ENCODE measurements at places on chromosomes 2 and 18. TPM values are rescaled to one million over a fixed set of nuclear protein-coding genes. Genes with fewer than 3 reads are reported as not detected.

DNA sequence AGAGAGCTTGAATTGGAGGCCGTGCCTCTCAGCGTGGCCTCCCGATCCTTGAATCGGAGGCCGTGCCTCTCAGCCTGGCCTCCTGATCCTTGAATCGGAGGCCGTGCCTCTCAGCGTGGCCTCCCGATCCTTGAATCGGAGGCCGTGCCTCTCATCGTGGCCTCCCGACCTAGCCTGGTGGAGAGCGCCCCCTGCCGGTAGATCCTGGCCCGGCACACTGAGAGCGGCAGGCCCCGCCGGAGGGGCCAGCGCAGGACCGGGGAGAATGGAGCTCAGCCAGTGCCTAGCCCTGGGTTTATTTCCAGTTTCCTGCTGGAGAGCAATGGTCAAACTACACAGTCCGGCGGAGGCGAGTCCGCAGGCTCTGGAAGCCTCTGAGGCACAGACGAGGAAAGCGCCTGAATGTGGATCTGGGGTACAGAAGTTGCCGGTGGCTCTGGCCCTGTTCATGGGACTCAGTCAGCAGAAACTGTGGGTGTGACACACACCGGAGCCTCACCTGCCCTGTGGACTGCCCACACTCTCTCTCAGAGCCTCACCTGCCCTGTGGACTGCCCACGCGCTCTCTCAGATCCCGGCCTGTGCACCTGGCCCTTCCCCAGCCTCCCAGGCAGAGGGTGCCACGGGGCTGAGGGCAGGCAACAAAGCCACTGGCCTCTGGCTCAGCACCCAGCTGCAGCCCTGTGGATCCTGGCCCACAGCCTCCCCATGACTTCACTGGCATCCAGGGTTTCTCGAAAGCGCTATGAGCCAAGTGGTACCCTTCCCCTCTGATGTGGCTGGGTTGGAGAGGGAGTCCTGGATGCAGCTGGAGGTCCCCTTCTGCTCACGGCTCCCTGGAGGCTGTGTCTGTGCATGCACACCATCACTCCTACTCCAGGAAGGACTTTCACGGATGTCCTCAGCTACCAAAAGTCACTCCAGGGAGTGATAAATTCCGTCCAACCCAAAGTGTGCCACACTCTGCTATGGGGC, 1.5 kb downstream of the IL36B start:
- no peak for DNase-seq

GRCh38 chr2:129058981-129059380, 740.3 kb upstream of the HS6ST1 start:
- DNase-seq: no peak

GRCh38 chr2:229267080-229267479, 4.0 kb downstream of the PID1 start:
- no peak for DNase-seq

DNA sequence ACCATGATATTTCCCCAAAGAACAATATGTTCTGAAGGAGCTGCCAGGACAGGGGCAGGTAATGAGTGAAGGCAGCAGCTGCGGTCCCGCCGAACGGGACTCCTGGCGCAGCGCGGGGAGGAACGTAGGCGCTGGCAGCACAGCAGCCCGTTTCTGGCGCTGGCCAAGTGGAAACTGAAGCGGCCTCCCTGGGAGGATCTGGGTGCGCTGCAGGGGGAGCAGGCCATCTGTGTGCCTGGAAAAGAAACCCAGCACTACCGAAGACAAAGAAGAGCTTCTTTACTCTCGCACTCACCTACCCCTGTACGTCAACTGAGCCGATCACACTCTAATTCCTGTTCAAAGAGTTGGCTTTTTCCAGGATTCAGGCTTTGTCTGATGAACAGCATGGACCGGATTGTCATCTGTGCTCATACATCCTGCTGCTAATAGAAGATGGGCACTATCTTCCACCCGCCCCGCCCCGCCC, 11.8 kb downstream of the G6PC2 start:
- no peak for DNase-seq

DNA sequence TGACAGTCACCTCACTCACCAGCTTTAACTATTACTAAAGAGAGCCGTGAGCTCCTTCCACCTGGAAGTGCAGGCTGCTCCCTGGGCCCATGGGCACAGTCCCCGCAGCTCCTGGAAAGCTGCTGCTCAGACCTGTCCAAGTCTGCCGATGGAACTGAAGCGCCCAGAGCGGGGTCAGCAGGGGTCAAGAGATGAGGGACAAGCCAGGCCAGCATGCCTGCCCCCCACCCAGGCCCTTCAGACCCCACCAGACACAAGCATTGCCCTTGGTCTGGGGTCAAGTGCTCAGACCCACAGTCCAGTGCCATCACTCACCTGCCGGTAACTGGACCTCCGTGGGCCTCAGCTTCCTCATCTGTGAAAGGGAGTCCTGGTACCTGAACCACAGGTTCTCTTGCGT, 59.9 kb downstream of the BIN1 start:
- DNase-seq: no peak

DNA sequence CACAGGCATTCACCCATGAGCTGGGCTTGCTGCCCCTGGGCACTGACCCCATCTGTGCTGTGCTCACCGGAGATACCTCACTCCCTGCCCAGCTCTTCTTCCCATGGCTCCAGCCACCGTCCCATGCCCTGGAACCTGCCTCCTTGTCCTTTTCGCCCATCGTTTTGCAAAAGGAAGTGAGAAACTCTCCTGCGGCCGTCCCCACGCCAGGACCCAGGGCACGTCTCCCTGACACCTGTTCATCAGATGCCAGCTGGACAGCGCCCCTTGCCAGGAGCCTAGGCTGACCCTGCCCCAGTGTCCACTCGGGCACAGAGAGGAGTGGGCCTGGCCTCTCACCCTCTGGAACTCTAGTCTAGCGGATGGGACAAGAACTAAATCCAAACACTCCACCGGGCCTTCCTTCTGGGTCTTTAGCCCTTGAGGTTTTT, 238.6 kb downstream of the SEPTIN10 start:
- no peak for DNase-seq

DNA sequence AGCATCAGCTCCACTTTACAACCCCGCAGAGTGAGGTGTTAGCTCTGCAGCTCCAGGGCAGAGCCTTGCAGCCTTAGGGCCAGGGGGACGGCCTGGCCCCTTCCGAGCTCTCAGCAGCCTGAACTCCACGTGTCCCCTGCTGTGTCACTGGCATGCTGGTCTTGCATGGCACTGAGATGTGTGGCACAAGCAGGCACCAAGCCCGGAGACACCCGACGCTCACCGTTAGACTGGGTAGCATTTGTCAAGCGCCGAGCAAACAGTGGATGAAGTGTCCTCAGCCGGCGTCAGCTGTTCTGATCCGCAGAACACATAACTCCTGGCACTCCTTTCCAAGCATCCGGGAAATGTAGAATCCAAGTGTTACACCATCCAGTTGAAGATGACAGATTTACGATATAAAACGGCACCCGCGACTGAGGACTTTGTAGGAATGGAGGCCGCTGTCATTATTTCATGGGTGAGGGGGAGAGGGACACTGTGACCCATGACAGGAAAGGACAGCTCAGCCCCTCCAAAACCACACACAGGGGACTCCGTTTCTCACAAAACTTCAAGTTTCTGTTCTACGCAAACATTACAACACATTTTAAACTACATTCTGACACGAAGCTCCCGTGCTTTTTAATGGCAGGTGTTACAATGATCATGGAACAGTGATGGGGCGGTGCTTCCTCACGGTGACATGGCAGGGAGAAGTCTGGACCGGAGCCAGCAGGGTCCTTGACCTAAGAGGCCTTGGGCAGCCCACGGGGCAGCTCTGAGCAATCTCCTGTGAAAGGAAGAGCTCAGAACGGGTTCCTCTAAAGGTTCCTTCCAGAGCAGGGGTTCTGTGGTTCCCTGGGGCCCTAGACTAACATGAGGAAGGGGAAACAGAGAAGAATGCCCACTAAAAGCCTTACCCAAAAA, 89.4 kb downstream of the HDAC4 start:
- DNase-seq: no peak

DNA sequence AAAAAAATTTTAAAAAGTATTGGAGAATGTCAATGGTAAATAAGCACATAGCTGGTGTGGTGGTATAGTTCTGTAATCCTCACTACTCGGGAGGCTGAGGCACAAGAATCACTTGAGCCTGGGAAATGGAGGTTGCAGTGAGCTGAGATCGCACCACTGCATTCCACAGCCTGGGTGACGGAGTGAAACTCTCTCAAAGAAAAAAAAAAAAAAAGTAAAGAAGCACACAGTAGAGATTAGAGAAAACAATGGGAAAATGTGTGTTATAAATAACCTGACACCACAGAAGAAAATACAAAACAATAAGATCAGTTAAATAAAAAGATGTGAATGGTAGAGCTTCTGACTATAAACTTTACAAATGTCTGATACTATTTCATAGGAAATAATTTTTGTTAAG, 163.7 kb upstream of the WDSUB1 start:
- DNase-seq: no peak

GRCh38 chr18:12029786-12030584, 48.7 kb downstream of the IMPA2 start:
- no peak for DNase-seq

- DNase-seq: no peak
Observed at GRCh38 chr2:36664696-36665076, 31.8 kb upstream of the VIT start.

GRCh38 chr2:236943841-236944513, 141.7 kb upstream of the COPS8 start:
- DNase-seq: no peak

DNA sequence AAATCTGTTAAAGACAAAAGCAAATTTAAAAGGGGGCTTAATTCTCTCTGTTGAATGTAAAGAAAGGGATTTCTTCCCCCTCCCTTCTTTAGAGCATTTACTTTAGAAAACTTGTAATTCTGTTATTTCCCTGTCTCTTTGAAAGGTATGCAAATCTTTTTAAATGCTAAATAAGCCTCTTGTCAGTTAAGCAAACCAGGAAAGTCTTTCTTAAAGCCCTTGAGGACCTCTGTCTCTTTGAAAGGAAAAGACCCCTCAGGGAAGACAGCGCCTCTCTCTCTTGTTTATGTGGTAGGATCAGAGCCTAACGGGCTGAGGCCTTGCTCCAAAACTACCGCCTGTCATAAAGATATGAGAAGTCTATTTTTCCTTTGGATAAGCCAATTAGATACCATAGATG, 139.9 kb upstream of the CDH7 start:
- no peak for DNase-seq

IL36G gene
- not detected for total RNA-seq

NABP1 gene
- total RNA-seq: 18.3 TPM

FSIP2 gene
- total RNA-seq: 0.75 TPM

DSEL gene
- 7.1 TPM for total RNA-seq

C2orf66 gene
- total RNA-seq: not detected

CFC1 gene
- not detected for total RNA-seq
